ENCODE measurements at places on chromosomes 11 and 22.
A peak's percentile ranks its signal among the peaks of the same experiment; 100 is the strongest.

DNA sequence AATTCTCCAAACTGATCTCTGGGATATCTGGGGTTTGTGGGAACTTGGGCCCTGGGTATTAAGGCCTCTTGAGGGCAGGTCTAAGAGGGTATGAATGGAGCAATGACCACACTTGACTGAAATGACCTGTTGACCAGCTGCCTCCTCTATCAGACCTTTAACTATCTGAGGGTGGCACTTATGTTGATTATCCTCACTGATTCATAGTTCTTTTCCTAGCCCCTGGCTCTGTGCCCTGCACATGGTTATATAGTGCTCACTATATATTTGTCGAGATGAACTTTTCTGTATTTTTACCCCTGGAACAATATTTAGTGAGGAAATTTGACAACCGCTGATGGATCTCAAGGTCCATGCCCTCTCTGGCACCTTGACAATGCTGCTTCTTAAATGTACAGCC lies 305.5 kb upstream of the PLET1 start:
- DNase-seq, result no peak

- DNase-seq, result no peak
Measured at GRCh38 chr22:39267974-39268373, 23.2 kb upstream of the PDGFB start.

DNA sequence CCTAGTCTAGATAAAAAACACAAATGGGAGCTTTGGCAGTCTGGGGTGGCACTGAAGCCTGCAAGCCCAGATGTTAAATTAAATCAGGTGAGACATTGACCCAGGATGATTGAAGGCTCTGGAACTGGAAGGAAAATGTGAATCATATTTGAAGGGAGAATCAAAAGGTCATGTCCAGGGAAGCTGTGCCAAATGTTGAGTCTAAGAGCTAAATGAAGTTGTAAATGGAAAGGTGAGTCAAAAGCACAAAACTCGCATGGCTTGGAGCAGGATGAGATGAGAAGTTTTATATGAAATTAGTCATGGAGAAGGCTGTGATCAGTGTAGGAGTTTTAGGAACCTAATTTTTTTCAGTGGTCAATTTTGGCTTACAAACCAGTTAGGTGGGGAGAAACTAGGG lies 301.1 kb downstream of the BLID start:
- DNase-seq, result no peak

- no peak for DNase-seq
Measured at GRCh38 chr11:27367881-27368280, 4.9 kb upstream of the CCDC34 start.

DNA sequence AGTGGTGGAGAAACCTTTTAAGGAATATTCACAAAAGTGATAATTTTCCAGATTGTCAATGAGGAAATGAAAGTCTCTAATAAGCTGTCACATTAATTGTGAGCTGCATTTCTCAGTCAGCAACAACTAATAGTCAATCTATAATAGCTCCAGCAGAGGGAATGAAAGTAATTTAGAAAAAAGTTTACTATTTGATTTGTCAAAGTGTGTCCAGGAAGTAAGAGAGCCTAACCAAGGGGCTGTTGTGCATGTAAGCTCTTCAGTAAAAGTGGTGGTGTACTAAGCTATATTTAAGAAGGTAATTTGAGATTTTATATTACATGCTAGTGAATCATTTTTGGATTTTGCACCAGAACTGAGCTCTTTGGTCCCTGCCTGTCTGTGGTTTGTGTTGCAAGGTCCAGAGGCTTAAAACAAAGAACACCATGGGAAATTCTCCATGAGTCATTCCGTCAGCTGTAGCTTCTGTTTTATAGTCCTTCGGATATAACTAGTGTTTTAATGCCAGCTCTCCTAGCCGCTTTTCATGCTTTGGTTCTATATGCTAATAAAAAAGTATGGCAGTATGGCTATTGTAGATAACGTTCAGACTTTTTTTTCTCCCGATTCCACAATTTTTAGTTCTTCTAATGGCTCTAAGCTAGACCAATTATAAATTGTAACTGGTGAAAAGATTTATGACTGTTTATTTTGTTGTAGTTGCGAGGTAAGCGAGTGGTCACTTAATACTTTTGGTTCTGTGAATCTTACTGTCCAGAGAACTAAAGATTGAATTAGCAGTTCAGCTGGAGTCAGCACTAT lies 64.6 kb downstream of the ARHGEF12 start:
- DNase-seq, result no peak

DNA sequence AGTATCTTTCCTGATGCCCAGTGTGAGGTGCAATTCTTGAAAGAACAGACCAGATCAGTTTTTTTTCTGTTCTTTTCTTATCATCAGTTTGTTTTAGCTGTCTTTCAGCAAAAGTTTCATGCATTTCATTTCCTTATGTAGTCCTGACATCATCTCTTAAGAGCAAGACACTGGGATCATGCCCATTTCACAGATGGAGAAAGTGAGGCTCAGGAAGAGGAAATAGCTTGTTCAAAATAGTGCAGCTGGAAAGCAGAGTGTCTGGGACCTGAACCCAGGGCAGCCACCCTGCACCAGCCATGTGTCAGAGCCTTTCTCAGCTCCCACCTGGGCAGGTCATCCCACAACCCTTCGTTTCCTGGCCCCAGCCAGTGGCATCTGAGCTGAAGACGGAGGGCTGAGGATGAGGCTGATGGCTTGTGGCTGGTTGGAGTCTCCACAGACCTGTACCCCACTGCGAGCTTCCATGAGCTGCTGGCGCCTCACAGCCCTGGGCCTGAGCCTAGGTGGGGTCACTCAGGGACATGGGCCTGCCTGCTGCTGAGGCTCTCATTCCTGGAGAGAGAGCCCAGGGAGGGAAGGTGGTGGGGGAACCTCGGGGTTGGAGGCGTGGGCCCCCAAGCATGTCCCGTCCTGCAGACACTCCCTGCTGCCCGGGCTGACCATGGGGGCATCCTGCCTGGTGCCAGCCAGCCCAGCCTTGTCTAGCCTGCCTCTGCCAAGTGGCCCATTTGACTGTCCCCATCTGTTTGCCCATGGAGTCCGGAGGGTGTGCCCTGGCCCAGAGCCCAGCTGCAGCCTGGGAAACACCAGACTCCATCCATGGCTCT lies 61.8 kb downstream of the SMIM38 start:
- DNase-seq, result no peak

DNA sequence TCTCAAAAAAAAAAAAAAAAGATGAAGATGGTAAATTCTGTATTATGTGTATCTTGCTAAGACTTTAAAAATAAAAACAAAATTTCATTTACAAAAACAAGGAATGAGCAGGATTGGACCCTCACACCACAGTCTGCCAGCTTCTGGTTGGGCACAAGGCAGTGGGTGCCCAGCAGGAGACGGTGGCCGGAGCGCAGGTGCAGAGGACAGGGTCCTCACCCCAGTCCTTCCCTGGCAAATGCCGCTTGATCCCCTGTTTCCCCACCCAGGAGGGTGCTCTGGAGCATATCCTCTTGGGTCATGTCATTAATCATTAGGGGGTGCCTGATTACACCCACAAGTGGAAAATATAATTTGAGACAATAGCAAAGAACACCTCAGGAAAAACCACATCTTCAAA lies 31.2 kb downstream of the SHANK2 start:
- no peak for DNase-seq

- peak; percentile 38 for DNase-seq
Measured at GRCh38 chr11:64316672-64317324, 561 bp downstream of the TRMT112 start.

GRCh38 chr11:115122274-115122673 lies 381.9 kb downstream of the CADM1 start:
- no peak for DNase-seq

- no peak for DNase-seq
Measured at GRCh38 chr11:132447761-132448160, 1077.3 kb downstream of the NTM start.

DNA sequence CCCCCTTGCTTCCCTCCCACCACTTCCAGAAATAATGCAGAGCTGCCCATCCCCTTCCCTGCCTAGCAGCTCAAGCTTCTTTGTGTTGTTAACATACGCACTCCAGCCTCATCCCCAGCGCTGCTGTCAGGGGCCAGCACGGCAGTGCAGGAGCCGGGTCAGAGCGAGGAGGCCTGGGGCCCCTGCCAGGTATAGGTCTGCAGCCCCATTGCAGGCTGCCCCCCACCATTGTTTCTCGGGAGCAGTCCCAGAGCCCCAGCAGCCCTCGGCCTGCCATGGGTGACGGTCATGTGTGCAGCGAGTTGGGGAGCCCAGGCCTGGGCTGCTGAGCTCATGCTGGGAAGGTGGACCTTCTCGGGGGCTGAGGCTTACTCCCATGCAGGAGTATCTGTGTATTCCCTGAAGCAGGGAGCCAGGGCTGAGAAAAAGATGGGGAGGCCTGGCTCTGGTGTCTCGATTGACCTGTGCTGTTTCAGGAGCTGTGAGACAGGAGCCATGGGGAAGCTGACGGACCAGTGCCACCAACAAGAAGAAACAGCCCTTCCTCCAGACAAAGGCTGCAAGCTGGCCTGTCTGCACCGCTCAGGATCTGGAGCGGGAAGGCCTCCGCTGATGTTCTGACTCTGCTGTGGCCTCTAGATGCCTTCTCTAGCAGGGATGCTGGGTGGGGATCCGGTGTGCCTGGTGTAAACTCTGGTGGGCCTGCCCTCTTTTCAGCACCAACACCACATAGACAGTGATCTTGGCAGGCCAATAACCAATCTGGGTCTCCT lies 220.5 kb upstream of the B3GAT1 start:
- DNase-seq, result no peak

- DNase-seq, result no peak
Measured at GRCh38 chr22:50272044-50272802, 2.0 kb upstream of the MAPK11 start.

DNA sequence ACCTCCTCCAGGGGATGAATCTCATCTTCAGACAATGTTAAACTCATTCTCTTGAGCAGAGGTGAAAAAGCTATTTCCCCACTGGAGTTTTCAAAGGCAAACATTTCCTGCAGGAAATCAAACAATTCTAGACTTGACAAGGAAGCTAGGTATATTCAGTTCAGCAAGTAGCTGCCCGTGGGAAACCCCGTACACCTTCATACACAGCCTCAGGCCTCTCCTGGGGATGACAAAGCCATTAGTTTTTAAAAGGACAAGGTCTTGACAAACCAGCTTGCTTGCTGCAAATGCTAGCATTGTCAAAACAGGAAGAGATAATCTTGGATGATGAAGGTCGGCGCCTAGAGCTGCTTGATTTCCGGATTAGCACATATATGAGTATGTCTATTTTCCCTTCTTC lies 1630.8 kb upstream of the TENM4 start:
- no peak for DNase-seq

GRCh38 chr11:31818874-31819331 lies 7.8 kb upstream of the PAX6 start:
- no peak for DNase-seq

GRCh38 chr11:115911613-115912346 lies 407.6 kb upstream of the CADM1 start:
- no peak for DNase-seq

GRCh38 chr11:36019005-36019596 lies 75.2 kb downstream of the LDLRAD3 start:
- no peak for DNase-seq

DNA sequence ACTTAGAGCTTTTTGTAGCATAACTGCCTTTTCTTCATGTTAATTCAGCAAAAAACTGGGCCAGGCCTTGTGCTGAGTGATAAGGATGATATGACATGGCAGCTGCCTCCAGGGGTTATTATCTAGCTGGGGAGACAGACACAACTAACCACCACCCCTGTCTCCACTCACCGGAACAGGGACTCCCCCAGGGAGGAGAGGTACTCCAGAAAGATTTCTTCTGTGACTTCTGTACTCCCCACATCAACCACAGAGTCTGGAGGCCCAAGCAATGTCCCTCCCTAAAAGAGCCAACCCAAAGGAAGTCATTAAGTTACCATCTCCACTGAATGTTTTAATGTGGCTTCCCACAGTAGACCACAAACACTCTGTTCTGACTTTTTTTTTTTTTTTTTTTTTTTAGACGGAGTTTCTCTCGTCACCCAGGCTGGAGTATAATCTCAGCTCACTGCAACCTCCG lies 14.3 kb upstream of the PMM1 start:
- peak; percentile 70 for DNase-seq

GRCh38 chr11:57567515-57568329 lies at the start of gene UBE2L6:
TSS of gene UBE2L6 (minus strand) at chr11:57567672. CDS start at chr11:57567611, 61 bp downstream.
- DNase-seq, result peak; percentile 74

- DNase-seq, result peak; percentile 58
Measured at GRCh38 chr11:65204646-65205601, 23.2 kb downstream of the CAPN1 start.

DNA sequence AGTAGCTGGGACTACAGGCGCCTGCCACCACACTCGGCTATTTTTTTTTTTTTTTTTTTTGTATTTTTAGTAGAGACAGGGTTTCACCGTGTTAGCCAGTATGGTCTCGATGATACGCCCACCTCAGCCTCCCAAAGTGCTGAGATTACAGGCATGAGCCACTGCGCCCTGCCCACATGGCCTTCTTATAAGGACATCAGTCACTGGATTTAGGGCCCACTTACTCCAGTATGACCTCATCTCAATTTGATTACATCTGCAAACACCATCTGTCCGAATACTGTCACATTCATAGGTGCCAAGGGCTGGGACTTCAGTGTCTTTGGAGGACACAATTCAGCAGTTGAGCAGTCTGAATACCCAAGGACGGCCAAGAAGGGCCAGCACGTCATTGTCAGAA lies 8.2 kb upstream of the PRR5 start:
- no peak for DNase-seq

GRCh38 chr22:27094633-27095308 lies 437.4 kb downstream of the MIAT start:
- DNase-seq, result no peak

- DNase-seq, result no peak
Measured at GRCh38 chr11:101323997-101324396, 194.4 kb upstream of the PGR start.

- DNase-seq, result no peak
Measured at GRCh38 chr11:35178067-35178805, 39.3 kb downstream of the CD44 start.

GRCh38 chr22:46031965-46032851 lies 55.2 kb upstream of the WNT7B start:
- no peak for DNase-seq

GRCh38 chr11:95697614-95698408 lies 91.8 kb downstream of the FAM76B start:
- DNase-seq, result no peak

GRCh38 chr22:41354979-41355378 lies 26.8 kb upstream of the TEF start:
- no peak for DNase-seq

DNA sequence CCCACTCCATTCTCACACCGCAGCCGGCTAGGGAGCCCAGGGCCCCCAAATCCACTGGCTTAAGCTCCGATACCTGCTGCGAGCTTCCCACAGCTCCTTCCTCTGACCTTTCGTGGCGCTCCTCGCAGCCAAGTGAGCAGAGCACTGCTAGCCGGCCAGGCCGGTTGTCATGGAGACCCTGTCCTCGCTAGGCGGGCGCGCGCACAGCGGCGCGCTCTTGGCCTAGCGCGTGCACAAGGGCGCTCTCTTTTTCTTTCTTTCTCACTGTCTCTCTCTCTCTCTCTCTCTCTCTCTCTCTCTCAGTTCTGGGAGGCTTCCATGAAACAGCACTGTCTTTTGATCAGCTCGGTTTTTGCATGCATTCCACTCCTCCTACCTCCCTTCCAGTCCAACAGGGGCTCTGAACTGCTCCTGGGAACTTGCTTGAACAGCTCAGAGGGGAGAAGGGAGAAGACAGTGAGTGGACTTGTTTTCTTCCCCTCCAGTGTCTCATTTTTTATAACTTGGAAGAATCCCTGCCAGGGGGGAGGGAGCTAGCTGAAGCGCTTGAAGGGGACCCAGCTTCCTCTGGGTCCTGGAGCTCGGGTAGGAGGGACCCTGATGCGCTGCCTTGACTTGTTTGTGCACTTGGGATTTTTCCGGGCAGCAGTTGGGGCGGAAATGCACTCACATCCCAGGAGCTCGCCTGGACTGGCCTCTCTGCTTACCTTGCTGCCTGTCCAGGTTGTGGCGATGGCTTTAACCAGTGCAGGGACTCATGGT lies 100.3 kb upstream of the AKIP1 start:
- DNase-seq, result no peak

GRCh38 chr11:134572741-134573675 lies 161.0 kb upstream of the B3GAT1 start:
- DNase-seq, result peak; percentile 2

Data from DND-41 (cell line).